ENCODE measurements at places on chromosomes 11 and 22. TPM values are rescaled to one million over a fixed set of nuclear protein-coding genes. Genes with fewer than 3 reads are reported as not detected.

DNA sequence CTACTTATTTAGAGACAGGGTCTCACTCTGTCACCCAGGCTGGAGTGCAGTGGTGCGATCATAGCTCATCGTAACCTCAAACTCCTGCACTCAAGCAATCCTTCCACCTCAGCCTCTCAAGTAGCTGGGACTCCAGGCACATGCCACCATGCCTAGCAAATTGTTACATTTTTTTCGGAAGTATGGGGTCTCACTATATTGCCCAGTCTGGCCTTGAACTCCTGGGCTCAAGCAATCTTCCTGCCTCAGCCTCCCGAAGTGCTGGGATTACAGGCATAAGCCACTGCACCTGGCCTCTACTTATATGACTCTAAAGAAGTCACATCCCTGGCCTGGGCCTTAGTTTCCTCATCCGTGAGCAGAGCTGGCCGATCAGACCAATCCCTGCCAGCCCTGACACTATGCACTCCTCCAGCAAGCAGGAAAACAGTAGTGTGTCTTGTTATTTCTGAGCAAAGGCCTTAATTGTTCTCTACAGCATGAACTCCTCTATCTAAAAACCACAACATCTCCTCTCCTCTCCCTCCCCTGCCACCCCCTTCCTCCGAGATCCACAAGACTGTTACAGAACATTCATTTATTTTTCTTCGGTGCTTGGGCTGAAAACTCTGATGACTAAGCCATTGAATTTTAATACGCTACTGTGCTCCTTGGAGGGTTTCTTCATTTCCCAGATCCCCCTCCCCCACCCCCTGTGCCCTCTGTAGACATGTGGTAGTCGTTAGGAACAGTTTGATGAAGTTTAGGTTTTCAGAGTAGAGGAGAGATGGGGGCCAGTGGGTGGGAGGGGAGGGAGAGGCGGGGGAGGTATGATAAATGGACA is 91.5 kb downstream of the ABTB2 start:
- DNase-seq: peak; percentile 91

DNA sequence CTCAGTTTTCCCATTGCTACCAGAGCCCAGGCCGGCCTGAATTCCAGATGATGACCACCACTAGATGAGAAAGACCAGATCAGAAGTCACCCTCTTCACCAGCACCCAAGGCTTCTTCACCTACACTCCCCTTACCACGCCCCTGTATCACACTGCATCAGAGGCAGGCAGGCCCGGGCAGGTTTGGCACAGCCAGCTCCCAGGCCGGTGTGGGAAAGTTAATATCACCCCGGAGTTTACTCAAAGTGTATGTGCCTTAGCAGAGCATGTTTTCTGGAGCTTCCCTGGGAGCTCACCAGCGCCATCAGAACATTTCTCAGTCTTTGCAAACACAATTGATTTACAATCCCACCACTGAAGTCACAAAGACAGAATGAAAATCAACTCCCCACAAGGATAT is 47.5 kb upstream of the POU2AF1 start:
- DNase-seq: no peak

ISX gene
- not detected for total RNA-seq

GLB1L3 gene
- total RNA-seq: not detected

OR5AS1 gene
- not detected for total RNA-seq

REXO2 gene
- 76.3 TPM for total RNA-seq

ESAM gene
- total RNA-seq: 0.96 TPM

OR51D1 gene
- not detected for total RNA-seq

DNA sequence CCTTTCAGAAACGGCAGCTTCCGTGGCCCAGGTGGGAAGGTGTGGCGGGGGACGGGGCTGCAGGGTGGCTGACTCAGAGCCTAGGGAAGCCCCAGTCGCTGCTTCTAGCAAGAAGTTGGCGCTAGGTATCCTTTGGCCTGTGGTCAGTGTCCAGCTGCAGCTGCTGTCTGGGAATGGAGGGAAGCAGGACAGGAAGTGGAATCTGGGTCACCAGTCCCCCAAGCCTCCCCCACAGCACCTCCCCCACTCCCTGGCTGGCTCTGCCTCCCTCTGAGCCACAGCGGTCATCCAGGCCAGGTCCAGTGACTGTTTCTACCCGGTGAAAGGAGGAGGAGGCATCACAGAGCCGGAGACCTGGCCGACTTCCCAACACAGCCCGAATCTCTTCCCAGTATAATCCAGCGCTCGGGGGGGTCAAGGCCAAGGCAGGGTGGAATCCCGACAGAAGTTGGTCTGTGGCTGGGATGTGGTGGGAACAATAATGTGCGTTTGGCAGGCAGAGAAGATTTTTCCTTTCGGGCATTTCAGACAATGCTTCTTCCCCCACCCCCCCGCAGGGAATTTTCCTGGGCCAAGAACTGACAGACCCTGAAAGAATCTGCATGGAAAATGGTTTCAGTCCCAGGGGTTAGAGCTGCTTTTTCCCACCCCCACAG is 45.1 kb downstream of the C11orf96 start:
- DNase-seq: no peak

C11orf65 gene
- not detected for total RNA-seq

SMC1B gene
- 2.5 TPM for total RNA-seq

CD6 gene
- not detected for total RNA-seq

- no peak for DNase-seq
These were observed 60.2 kb downstream of the TNRC6B start for GRCh38 chr22:40237788-40238424.

DNA sequence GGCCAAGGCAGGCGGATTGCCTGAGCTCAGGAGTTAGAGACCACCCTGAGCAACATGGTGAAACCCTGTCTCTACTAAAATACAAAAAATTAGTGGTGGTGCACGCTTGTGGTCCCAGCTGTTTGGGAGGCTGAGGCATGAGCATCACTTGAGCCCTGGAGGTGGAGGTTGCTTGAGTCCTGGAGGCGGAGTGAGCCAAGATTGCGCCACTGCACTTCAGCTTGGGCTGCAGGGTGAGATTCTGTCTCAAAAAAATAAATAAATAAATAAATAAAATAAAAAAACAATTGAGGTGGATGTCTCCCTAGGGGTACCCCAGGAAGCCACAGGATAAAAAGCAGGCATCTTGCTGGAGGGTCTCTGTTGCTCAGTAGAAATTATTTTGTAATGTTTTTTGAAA is 14.1 kb downstream of the PTPRJ start:
- no peak for DNase-seq

DNA sequence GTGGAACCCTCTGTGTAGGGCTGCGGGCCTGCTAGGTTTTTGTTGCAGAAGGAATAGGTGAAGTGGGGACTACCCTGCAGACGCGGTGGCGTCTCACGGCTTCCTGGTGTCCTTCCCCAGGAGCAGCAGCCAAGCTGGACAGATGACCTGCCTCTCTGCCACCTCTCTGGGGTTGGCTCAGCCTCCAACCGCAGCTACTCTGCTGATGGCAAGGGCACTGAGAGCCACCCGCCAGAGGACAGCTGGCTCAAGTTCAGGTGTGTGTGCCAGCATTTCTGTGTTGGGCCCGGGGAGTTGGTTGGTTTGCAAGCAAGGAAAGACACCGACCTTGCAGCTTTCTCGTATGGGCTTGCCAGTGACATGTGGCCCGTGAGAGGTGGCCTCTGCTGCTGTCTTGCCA is 15.3 kb downstream of the TAB1 start:
- DNase-seq: no peak

DNA sequence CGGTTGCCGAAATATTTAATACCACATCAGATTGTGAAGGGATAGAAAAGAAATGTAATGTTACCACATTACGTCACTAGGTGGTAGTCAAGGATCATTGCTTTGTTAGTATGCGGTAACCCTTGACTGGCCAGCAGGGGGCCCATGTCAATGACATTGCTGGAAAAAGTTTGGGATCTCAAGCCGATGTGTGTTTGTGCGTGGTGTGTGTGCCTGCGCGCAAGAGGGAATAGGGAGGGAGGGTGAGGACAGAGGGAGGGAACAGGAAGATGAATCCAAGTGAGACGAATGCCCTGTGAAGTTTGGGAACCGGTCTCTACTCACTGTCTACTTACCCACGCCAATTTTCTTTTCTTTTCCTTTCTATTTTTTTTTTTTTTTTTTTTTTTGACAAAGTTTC is 10.7 kb upstream of the MRGPRX2 start:
- peak; percentile 65 for DNase-seq

- DNase-seq: no peak
These were observed 73.5 kb downstream of the COMMD9 start for GRCh38 chr11:36215693-36216060.

- DNase-seq: no peak
These were observed 23.5 kb upstream of the EXPH5 start for GRCh38 chr11:108617055-108617454.

DNA sequence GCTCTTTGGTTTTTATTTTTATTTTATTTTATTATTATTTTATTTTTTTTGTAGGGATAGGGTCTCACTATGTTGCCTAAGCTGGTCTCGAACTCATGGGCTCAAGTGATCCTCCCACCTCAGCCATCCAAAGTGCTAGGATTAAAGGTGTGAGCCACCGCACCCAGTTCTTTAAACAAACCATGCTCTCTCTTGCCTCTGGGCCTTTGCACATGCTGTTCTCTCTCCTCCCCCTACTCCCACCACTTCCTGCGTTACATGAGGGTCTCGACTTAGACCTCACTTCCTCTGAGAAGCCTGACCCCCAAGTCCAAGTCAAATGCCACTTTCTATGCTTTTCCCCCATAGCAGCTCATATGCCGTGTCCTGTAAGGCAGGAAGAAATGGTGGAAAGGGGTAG is 15.2 kb upstream of the TCF20 start:
- DNase-seq: no peak

DNA sequence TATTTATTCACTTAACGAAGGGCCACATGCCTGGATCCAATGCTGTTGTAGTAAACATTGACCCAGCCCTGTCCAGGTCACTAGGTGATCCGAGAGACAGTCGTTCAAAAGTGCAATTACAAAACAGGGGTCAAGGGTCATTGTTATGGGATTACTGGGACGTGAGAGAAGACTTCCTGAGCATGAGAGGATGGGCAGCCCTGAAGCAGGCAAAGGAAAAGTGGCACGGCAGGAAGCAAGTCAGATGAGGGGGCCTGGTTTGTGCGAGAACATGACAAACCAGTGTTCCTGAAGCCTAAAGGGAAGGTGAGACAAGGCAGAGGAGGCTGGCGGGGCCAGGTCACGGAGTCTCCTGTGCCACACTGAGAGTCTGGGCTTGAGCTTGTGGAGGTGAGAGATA is 15.8 kb upstream of the MMP20 start:
- DNase-seq: no peak

- DNase-seq: no peak
These were observed 21.7 kb downstream of the TPST2 start for GRCh38 chr22:26568207-26568706.

DNA sequence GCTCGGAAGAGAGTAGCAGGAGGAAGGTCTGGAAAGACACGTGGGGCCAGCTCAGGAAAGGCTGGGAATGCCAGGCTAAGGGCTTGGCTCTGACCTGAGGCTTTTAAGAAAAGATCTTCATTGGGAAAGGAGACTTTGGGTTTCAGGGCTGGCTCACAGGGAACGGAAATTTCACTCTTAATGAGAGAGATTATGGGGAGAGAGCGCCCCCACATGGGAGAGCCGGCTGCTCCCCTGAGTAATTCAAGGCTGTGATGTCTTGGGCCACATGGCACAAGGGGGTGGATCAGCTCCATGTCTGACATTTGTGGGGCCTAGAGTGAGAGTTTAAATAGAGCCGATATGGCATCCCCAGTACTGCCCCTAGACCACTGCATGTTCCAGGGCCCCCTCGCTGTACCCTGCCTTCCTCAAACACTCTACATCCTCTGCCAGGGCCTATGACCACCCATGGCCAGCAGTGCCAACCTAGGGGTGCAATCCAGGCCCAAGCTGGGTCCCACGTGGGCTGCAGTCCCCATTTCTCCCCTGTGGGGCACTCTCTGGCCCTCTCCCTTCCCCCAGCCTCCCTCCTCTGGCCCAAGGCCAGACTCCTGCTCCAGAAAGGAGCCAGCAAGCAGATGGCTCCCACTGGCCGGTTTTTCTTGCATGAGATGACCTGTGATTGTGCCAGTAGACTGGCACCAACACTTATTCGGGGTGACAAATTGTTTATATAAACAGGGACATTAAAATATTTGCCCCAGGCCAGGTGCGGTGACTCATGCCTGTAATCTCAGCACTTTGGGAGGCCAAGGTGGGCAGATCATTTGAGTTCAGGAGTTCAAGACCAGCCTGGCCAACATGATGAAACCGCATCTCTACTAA is 75.2 kb downstream of the ISX start:
- no peak for DNase-seq

GRCh38 chr11:120688163-120688562 is 176.6 kb downstream of the GRIK4 start:
- DNase-seq: no peak

DNA sequence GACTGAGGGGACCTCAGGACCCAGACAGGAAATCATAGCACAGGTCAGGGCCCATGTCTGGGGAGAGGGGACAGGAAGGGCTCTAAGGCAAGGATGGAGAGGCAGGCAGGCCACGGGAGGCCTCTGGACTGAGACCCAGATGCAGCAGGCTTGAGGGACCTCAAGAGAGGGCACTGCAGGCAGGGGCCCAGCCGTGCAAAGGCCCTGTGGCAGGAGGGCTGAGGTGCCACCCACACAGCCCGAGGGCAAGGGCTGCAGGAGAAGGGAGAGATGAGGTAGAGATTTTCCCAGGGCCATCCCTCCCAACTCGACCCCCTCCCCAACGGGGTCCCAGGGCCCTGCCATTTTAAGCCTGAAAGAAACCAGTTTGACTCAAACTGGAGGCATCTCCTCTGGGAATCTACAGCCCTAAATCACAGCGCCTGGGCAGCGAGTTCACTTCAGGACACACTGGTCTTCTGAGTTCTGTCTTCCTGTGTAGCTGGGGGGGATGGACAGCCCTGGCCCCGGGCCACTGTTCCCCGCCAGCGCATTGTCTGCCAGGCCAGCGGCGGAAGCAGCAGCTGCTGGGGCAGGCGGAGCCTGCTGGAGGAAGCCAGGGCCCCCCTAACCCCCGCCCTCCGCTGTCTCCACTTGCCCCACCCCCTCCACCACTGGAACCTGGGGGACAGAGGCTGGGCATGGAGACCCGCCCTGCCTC is 20.3 kb upstream of the WNT7B start:
- peak; percentile 65 for DNase-seq

CNTF gene
- 0.44 TPM for total RNA-seq

DNA sequence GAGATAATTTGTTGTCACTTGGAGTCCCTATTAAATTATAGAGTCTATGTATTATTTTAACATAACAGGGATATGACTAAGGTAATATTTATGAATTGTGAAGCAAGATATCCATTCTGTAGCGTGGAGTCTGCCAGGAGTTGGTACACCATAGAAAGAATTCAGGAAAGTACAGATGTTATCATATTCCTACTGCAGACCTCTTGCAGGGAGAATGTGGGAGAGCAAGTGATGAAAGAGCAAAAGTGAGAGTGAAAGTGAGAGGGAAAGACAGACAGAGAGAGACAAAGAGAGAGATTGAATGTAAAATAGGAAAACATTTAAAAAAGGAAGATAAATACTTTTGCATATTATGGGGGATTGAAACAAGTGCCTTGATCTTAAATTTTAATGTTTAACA is 468.8 kb downstream of the CNTN5 start:
- no peak for DNase-seq

OR56A1 gene
- total RNA-seq: not detected

GRCh38 chr11:118643142-118643994 is 36.0 kb downstream of the PHLDB1 start:
- DNase-seq: no peak

KRTAP5-2 gene
- total RNA-seq: not detected

GRCh38 chr11:24145411-24145810 is 351.4 kb upstream of the LUZP2 start:
- no peak for DNase-seq

SPON1 gene
- total RNA-seq: 1.1 TPM

GRCh38 chr11:90332415-90332814 is 109.6 kb upstream of the CHORDC1 start:
- DNase-seq: no peak

IFT27 gene
- total RNA-seq: 83.8 TPM

All from Caki2 (cell line).